Stimulated activated CD8-positive, alpha-beta memory T cell treated with anti-CD3 and anti-CD28 coated beads, Interleukin-4, amount 100 ng/mL, for 48 hours (primary cell): ENCODE measurements at places on chromosomes 3 and 15.

GRCh38 chr3:189981668-189982067, 139.0 kb downstream of the P3H2 start:
- DNase-seq, result no peak

- no peak for DNase-seq
Observed at GRCh38 chr3:10428406-10429091, 76.8 kb downstream of the ATP2B2 start.

DNA sequence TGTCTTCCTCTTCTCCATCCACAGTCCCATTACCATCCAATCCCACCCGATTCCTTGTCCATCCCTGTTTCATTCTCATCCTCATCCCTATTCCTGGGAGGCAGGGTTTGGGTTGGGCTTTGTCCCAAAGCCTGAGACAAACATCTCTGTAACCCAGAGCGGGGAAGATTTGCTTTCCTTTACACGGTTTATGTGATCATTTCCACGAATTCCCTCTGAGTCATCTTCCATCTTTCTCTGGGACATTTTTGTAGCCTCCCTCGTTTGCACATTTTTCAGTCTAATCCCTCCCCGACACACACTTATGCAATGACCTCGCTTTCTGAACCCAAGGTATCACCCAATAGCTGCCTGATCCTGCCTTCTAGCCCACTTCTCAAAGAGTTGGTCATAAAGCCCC, 22.8 kb downstream of the DUOX2 start:
- DNase-seq, result no peak

DNA sequence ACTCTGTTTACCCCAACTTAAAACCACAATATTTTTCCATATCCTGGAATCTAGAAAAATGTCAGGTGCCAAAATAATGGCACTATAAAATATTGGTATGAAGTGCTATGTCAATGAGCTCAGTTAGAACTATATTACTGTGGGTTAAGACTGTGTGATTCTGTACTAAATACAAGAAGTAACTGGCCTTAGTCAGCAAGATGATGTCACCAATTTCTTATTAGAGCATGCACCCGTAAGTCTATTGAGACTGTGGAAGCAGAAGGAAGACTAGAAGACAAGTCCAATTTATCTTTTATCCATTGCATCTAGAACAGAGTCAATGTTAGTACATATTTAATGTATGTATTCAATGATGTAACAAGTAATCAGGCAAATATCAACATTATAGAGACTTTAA, 25.0 kb downstream of the LRRC58 start:
- DNase-seq, result no peak
